ENCODE measurements at places on chromosomes 1 and 21.

DNA sequence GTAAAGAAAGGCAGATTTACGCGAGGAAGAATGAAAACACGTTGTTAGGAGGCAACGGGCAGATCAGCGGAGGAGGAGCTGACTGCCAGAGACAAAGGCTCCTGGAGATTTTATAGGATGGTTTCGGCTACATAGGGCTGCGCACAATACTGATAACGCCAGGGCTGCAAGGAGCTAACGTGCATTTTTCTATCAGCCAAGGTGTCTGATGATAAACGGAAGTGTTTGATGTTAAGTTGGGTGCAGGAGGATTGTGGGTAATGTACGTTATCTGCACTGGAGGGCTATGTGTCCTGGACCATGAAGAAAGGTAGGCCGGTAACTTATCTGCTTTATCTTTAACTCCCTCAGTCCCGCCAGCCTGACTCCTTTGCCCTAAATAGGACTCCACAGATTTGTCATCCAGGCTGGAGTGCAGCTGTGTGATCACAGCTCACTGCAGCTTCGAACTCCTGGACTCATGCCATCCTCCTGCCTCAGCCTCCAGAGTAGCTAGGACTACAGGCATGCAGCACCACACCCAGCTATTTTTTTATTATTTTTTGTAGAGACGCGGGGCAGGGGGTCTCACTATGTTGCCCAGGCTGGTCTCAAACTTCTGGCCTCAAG lies 29.6 kb downstream of the SETD4 start:
- DNase-seq: no peak

GRCh38 chr1:67285780-67286488 lies 21.7 kb upstream of the IL12RB2 start:
- DNase-seq: no peak

DNA sequence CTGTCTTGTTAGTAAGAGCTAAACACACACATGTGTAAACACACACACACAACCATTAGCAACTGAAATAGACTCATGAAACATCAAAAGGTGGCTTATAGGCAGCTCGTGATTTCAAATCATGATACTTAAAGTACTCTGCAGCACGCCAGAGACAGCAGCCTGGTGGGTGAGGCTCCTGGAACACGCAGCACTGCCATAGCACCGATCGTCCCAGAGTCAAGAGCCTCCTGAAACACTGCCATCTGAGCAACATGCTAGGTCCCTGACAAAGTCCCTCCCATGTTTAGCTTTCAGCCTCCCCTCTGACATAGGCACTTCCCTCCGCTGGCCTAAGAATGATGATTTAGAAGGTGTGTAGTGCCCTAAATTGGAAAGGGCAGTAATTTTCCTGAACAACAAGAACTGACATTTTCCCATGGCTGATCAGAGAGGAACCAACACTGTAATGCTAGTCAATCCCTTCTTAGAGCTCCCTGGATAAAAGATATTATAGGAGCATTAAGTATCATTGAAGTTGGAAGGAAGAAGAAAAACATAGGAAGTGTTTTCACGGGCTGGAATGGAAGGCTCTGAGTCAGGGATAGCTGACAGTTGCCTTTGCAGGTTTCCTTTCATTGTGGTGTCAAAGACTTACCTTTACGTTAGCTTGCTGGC lies 14.1 kb upstream of the DPT start:
- DNase-seq: no peak

DNA sequence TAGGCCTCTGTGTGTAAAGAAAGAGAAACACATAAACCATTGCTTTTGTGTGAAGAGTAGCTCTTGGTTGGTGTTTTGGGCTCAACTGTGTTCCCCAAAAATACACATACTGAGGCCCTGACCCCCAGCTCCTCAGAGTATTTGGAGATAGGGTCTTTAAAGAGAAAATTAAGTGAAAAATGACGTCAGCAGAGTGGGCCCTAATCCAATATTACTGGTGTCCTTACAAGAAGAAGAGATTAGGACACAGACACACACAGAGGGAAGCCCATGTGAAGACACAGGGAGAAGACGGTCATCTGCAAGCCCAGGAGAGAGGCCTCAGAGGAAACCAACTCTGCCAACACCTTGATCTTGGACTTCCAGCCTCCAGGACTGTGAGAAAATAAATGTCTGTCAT lies 76.9 kb upstream of the PGBD5 start:
- no peak for DNase-seq

DNA sequence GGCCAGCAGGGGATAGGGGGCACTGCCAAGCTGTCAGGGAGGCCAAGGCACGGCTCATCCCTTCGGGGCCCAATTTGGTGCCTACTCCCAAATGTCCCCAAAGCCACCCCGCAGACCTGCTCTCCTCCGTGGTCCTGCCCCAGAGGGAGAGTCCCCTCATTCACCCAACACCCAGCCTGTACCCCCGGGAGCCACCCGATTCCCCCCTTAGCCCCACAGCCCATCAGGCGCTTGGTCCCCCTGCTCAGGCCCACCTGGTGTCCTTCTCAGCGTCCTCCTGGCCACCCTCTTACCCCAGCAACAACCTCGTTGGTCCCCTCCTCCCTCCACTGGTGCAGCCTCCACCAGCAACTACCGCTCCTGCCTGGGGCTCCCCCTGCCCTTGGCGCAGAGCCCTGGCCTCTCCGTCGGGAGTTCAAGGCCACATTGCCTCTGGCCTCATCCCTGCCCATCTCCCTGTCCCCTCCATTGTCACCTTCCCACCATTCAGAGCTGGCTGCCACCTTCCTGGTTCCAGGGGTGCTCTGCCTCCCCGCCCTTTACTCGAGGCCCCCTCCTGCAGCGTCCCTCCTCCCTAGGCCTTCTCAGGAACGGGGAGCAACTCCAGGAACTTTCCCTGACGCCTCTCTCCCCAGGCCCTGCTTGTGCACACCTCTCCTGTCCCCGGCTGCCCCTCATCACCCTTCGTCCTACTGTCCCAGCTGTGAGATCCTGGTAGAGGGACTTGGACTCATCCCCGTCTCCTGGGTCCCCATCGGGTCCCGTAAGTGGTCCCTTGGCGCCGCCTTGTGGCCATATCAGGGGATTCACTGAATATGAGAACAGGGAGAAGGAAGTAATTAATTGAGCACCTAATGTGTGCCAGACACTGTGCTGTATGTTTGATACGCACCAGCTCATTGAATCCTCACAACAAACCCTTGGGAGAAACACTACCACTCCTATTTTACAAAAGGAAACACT lies 73.9 kb downstream of the RAP1GAP start:
- DNase-seq: peak; percentile 22

DNA sequence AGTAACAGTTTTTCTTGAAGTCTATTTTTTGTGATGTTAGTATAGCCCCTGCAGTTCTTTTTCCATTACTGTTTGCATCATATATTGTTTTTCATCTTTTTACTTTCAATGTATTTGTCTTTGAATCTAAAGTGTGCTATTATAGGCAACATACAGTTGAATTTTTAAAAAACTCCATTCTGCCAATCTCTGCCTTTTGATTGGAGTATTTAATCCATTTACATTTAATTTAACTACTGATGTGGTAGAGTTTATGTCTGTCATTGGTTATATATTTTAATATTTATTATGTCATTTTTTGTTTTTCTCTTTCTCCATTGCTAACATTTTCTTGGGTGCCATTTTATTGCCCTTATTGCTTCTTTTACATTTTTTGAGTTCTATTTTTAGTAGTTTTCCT lies 296.3 kb downstream of the HMCN1 start:
- no peak for DNase-seq

- DNase-seq: no peak
These were observed 89.8 kb downstream of the DHRS3 start for GRCh38 chr1:12528021-12528852.

- DNase-seq: no peak
These were observed 85.0 kb upstream of the KCNJ15 start for GRCh38 chr21:38171723-38172344.

DNA sequence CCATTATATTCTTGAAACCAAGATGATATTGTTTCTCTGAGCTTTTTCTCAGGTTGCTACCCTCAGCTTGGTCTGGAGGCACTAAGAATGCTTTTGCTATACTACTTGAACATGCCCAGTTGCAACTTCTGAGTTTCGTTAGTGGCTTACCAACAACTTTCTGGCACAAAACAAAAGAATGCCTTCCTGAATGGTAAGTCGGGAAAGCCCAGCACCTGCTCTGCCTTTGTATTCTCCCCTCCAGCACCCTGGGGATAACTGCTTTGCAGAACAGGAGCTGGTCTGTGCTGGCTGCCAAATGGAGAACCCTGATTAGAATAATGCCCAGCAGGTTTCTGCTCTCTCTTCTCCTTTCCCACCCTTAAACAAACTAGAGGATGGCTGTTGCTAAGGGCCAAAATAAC lies 149.3 kb downstream of the TGFB2 start:
- no peak for DNase-seq

DNA sequence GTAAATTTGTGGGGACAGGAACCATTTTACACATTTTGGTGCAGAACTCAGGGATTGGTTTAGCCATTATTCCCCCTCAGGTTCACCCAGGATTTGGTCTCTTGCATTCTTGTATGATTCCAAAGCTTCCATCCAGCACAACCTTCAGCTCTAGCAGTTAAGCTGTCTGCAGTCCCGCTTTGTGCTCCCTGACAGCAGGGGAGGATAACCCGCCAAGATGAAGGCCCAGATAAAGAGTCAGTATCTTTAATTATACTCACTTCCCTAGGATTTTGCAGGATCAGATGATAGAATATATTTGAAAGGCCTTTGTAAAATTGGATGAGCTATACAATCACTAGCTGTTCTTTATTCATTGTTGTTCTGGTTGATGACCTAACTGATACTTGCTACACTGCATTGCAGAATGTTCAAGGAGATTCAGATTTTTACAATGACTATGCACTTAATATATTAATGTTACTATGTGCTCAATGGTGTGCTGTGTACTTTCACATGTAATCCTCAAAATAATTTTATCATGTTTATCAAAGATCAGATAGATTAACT lies 49.8 kb downstream of the SLC16A1 start:
- DNase-seq: no peak

GRCh38 chr1:232702911-232703310 lies 73.0 kb upstream of the SIPA1L2 start:
- DNase-seq: no peak
